ENCODE measurements at places on chromosomes 5 and 9.

- no peak for DNase-seq
These were observed 181.1 kb downstream of the HSPA4 start for GRCh38 chr5:133232911-133233310.

- no peak for DNase-seq
These were observed 421.8 kb downstream of the ACTL7B start for GRCh38 chr9:108434036-108434435.

GRCh38 chr5:41219658-41220269, 6.4 kb upstream of the C6 start:
- DNase-seq, result no peak

- DNase-seq, result no peak
These were observed 175.8 kb downstream of the WDR70 start for GRCh38 chr5:37554938-37555337.

- no peak for DNase-seq
These were observed 104.6 kb upstream of the IRX1 start for GRCh38 chr5:3490957-3491507.

GRCh38 chr5:66362046-66362445, 217.9 kb downstream of the SREK1 start:
- no peak for DNase-seq

DNA sequence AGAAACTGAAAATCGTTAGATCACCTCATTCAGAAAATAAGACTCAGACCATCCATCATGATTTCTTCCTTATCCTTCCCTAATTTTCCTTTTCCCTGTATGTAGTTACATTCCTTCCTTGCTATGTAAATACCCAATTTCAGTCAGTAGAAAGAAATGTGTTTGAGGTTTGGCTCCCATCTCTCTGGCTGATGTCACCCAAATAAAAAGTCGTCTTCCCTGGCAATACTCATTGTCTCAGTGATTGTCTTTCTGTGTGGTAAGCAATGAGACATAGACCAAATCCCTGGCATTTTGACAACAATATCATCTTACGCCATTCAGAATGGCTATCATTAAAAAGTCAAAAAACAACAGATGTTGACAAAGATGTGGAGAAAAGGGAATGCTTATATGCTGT, 303.9 kb upstream of the EDIL3 start:
- DNase-seq, result no peak

GRCh38 chr5:142281008-142281367, 43.8 kb downstream of the SPRY4 start:
- DNase-seq, result no peak

DNA sequence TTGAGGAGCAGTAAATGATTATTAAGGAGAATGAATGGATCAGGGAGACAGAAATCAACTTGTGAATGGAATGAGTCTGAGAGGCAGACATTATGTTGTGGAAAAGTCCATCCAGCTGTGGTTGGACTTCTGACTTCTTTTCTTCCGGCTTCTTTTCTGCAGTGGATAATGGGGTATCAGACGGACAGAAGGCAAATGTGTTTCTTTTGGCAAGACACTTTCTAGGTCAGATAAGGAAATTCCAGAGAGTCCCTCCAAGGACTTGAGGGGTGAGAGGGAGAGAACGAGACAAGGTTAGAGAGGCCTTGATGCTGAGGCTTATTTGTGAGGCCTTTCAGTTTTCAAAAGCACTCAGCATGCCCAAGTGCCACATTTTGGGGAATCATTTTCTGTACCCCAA, 17.1 kb upstream of the GRHPR start:
- no peak for DNase-seq

DNA sequence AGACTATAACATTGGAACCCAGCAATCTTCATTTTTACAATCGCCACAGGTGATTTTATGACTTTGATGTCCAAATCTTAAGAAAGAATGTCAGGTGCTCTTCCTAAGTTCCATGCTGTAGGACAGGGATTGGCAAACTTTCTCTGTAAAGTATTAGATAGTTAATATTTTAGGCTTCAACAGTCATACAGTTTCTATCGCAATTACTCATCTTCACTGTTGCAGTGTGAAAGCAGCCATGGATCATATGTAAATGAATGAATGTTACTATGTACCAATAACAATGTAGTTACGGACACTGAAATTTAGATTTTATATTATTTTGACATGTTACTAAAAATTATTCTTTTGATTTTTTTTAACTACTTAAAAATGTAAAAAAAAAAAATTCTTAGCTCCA, 169.7 kb downstream of the DTWD2 start:
- DNase-seq, result no peak

- no peak for DNase-seq
These were observed 1577.3 kb upstream of the C9orf72 start for GRCh38 chr9:29150606-29151005.

Data from hematopoietic multipotent progenitor cell (in vitro differentiated cells).